ENCODE measurements at places on chromosomes 5 and 9. TPM values are rescaled to one million over a fixed set of nuclear protein-coding genes. Genes with fewer than 3 reads are reported as not detected.

PCDHA6 gene
- total RNA-seq = 0.35 TPM

- no peak overlapping the region for H3K4me3 ChIP-seq
- no peaks in the 10 kb centered on the region for H3K27me3 ChIP-seq
- H3K36me3 ChIP-seq = no peaks in the 10 kb centered on the region
- peak; percentile 84 for DNase-seq
- H3K4me1 ChIP-seq = peaks cover 20% of the 10 kb centered on the region
- H3K27ac ChIP-seq = peak overlapping the region; percentile 72
Measured at GRCh38 chr5:119537704-119538103, 85.4 kb downstream of the HSD17B4 start.

DNA sequence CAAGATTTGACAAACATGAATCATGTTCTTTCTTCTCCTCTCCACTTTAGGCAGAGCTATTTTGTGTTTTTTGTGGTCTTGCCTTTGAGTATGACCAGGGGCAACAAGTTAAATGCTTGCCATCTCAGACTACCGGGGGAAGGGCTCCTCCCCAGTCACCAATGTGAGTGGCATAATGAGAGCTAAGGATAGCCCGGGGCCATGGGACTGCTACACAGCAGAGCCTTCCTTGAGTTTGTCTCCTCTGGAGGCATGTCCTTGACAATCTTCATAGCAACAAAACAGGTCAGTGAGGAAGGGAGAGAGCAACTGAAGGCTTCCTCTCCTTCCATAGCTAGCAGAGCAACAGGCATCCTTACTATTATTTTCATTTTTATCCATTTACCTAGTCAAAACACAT is 299.3 kb downstream of the ENC1 start:
- no peak overlapping the region for H3K27ac ChIP-seq
- H3K4me1 ChIP-seq = peaks cover 24% of the 10 kb centered on the region
- H3K27me3 ChIP-seq = no peaks in the 10 kb centered on the region
- DNase-seq = no peak
- no peaks in the 10 kb centered on the region for H3K36me3 ChIP-seq
- H3K4me3 ChIP-seq = no peak overlapping the region

DNA sequence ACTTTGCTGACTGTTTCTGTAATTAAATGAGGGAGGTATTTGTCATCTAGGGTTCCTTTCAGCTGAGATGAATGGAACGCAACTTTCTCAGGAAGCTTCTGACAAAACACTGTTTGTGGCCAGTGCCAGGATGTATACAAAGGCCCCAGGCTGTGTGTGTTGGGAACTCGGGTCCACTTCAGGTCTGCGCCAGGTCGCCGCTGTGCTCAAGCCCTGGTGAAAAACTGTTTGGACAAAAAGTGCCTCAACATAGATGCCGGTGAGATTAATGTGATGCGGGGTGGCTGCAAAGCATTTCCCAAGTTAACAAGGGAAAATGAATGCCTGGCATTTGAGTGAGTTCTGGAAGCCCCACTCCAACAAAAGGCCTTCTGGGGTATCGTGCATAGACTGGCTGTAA is 156.4 kb downstream of the GABBR2 start:
- no peaks in the 10 kb centered on the region for H3K36me3 ChIP-seq
- peak overlapping the region; percentile 22 for H3K4me3 ChIP-seq
- H3K4me1 ChIP-seq = peaks cover 26% of the 10 kb centered on the region
- peak overlapping the region; percentile 85 for H3K27ac ChIP-seq
- no peaks in the 10 kb centered on the region for H3K27me3 ChIP-seq

DNA sequence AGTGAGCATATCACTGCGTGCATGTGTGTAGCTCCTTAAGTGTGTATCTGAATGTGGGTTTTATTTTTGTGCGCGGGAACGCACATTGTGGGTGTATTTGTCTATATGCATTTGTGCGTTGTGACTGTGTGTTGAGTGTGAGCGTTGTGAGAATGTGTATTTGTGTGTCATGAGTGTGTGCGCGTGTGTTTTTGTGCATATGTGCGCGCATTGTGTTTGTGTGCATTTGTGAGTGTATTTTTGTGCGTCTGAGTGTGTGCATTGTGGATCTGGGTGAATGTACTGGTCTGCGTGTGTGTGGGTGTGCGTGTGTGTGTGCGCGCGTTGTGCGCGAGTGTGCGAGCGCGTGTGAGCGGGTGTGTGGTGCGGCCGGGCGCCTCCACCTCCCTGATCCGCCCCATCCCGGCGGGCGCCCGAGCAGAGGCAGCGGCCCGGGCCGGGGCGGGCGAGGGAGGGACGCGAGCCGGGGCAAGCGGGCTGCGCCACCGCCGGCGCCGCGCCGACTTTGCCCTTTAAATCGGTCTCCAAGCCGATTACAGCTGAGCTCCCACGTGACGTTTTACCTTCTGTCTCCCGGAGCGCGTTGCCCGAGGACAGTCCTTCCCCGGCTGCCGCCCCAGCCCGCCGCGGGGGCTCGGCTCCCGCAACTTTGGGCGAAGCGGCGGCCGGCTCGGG is at the start of gene RASGRF2:
Gene RASGRF2 (plus strand): TSS at position 596 of the 675 bp plus-strand sequence. CDS start 376 bp downstream, outside the sequence.
- H3K36me3 ChIP-seq = no peaks in the 10 kb centered on the region
- H3K4me3 ChIP-seq = no peak within 1 kb of the TSS
- H3K27me3 ChIP-seq = no peaks in the 10 kb centered on the region

TNFAIP8 gene
- total RNA-seq = 20.0 TPM

TLX3 gene
- total RNA-seq = not detected

CARD6 gene
- 1.3 TPM for total RNA-seq

- DNase-seq = peak; percentile 18
- H3K36me3 ChIP-seq = no peaks in the 10 kb centered on the region
- no peaks in the 10 kb centered on the region for H3K4me1 ChIP-seq
- H3K27ac ChIP-seq = no peak overlapping the region
- no peak overlapping the region for H3K4me3 ChIP-seq
Measured at GRCh38 chr5:172334196-172334595, 50.6 kb upstream of the UBTD2 start.

LMX1B gene
- total RNA-seq = 1.2 TPM

MLANA gene
- total RNA-seq = not detected

GRCh38 chr9:2271426-2271825 is 256.3 kb downstream of the SMARCA2 start:
- no peaks in the 10 kb centered on the region for H3K36me3 ChIP-seq
- no peaks in the 10 kb centered on the region for H3K4me1 ChIP-seq
- DNase-seq = peak; percentile 33
- H3K27ac ChIP-seq = no peak overlapping the region
- no peak overlapping the region for H3K4me3 ChIP-seq

TRIM32 gene
- 11.6 TPM for total RNA-seq

- H3K4me3 ChIP-seq = no peak overlapping the region
- DNase-seq = no peak
- no peak overlapping the region for H3K27ac ChIP-seq
- H3K36me3 ChIP-seq = no peaks in the 10 kb centered on the region
- H3K27me3 ChIP-seq = peaks cover 33% of the 10 kb centered on the region
- H3K4me1 ChIP-seq = no peaks in the 10 kb centered on the region
Measured at GRCh38 chr9:17863924-17864323, 285.1 kb downstream of the SH3GL2 start.

- H3K4me3 ChIP-seq = no peak overlapping the region
- no peak for DNase-seq
- no peaks in the 10 kb centered on the region for H3K4me1 ChIP-seq
- no peaks in the 10 kb centered on the region for H3K36me3 ChIP-seq
Measured at GRCh38 chr5:144237851-144238250, 67.2 kb downstream of the KCTD16 start.

- H3K36me3 ChIP-seq = no peaks in the 10 kb centered on the region
- DNase-seq = no peak
- H3K27me3 ChIP-seq = 0 out of 2 replicates have a peak, but pooled peaks cover 5% of the 10 kb centered on the region
- H3K27ac ChIP-seq = no peak overlapping the region
- H3K4me3 ChIP-seq = no peak overlapping the region
Measured at GRCh38 chr5:173554038-173554955, 62.2 kb downstream of the BOD1 start.

- peak overlapping the region; percentile 23 for H3K4me3 ChIP-seq
- H3K27me3 ChIP-seq = no peaks in the 10 kb centered on the region
- H3K27ac ChIP-seq = peak overlapping the region; percentile 88
- H3K36me3 ChIP-seq = no peaks in the 10 kb centered on the region
Measured at GRCh38 chr5:40578501-40579451, 100.9 kb upstream of the PTGER4 start.

DNA sequence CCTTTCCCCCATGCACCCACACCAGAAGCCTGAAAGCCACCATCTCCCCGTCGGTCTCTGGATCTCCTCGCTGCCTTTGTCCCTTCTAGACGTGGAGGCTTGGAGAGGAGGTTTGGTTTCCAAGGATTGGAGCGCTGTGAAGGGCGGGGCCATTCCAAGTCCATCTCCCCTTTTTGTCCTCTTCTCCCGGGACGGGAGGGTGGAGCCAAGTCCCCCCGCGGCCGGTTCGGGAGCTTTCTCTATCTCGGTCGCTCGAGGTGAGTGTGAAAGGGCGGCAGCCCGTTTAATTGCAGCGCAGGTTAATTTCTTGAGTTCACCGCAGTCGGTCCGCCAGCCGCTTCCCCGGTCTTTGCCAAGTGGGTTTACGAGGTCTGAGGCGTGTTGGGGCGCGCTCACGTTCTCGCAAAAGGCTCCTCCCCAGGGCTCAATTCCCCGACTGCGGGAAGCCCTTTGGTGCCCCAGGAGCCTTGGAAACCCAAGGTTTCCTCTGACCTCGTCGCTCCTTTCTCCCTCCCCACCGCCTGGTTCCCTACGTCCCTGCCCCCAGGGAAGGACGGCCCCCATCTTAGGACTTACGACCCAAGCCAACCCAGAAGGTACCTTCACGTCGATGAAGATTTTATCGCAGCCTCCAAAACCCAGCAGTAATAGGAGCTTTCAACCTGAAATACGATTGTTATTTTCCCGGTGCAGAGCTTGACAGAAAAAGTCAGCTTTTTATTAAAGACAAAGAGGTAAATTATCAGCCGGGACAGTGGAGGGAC is 2.8 kb upstream of the ZNF462 start:
- H3K36me3 ChIP-seq = no peaks in the 10 kb centered on the region
- H3K4me3 ChIP-seq = peak overlapping the region; percentile 98
- H3K27ac ChIP-seq = peak overlapping the region; percentile 67
- peaks cover 33% of the 10 kb centered on the region for H3K4me1 ChIP-seq
- no peaks in the 10 kb centered on the region for H3K27me3 ChIP-seq
- DNase-seq = peak; percentile 63

DNA sequence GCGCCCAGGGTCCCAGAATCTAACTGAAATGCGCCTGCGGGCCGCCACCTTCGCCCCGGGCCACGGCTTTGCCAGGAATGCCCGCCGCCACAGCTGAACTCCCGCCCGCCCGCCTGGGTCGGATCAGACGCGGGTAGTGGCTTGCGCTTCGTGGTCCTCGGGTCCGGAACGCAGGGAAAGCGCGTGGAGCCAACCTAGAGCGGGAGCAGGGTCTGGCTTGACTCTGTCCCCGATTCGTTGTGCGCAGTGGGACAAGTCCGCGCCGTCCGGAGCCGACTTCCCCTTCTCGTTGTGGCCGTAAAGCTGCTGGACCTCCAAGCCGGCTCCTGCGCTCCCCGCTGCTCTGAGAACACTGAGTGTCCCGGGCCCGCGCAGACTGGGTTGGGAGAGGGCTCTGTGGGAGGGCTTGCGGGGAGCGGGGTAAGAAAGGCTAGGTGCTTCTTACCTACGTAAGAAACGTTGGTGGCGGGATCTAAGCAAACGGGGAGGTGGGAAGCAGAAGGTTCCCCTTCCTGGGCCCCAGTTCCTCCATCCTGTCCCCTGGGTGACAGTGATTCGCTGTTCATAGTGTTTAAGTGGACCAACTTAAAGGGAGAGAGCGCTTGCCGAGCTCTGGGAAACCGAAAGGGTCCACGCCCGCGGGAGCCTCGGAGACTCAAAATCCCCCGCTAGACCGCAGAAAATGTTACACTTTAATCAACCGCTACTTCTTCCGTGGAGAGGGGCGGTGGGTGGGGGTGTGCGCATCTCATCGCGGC is 4.4 kb upstream of the FOXE1 start:
- H3K27ac ChIP-seq = no peak overlapping the region
- no peak overlapping the region for H3K4me3 ChIP-seq
- H3K4me1 ChIP-seq = no peaks in the 10 kb centered on the region
- DNase-seq = no peak
- no peaks in the 10 kb centered on the region for H3K36me3 ChIP-seq

GRCh38 chr5:84384604-84385575 is at the start of gene EDIL3:
EDIL3 (minus strand) TSS chr5:84384880; CDS start chr5:84384374, 506 bp downstream.
- no peaks in the 10 kb centered on the region for H3K36me3 ChIP-seq
- H3K27ac ChIP-seq = no peak within 1 kb of the TSS
- H3K4me3 ChIP-seq = peak within 1 kb of the TSS; percentile 77
- H3K4me1 ChIP-seq = peaks cover 8% of the 10 kb centered on the region

DNA sequence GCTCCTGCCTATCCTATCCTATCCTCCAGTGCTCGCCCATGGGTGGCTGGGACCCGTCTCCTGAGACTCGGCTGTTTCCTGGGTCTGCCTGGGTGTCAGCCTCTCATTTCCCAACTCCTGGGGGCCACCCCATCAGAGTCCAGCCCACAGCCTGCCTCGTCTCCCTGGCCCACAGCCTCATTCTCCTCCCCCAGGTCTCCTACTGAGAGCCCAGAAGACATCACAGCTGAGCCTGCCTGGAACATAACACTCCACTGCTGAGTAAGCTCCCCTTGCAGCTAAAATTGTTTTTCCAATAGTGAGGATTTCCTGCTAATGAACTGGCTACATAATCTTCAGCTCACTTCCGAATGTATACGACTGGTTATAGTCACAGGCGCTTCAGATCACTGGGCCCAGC is 95.3 kb downstream of the TTLL11 start:
- no peaks in the 10 kb centered on the region for H3K4me1 ChIP-seq
- no peaks in the 10 kb centered on the region for H3K27me3 ChIP-seq
- H3K36me3 ChIP-seq = no peaks in the 10 kb centered on the region
- H3K4me3 ChIP-seq = no peak overlapping the region
- no peak overlapping the region for H3K27ac ChIP-seq

- no peaks in the 10 kb centered on the region for H3K4me1 ChIP-seq
- no peaks in the 10 kb centered on the region for H3K27me3 ChIP-seq
- no peak overlapping the region for H3K27ac ChIP-seq
- no peak overlapping the region for H3K4me3 ChIP-seq
- no peak for DNase-seq
- H3K36me3 ChIP-seq = no peaks in the 10 kb centered on the region
Measured at GRCh38 chr9:137797206-137798120, 80.1 kb upstream of the CACNA1B start.

C9 gene
- total RNA-seq = not detected

GRCh38 chr5:138911441-138911840 is 36.3 kb upstream of the LRRTM2 start:
- H3K27me3 ChIP-seq = no peaks in the 10 kb centered on the region
- H3K27ac ChIP-seq = no peak overlapping the region
- no peaks in the 10 kb centered on the region for H3K4me1 ChIP-seq
- H3K36me3 ChIP-seq = no peaks in the 10 kb centered on the region
- no peak overlapping the region for H3K4me3 ChIP-seq
- no peak for DNase-seq

SLC6A19 gene
- total RNA-seq = not detected

DNA sequence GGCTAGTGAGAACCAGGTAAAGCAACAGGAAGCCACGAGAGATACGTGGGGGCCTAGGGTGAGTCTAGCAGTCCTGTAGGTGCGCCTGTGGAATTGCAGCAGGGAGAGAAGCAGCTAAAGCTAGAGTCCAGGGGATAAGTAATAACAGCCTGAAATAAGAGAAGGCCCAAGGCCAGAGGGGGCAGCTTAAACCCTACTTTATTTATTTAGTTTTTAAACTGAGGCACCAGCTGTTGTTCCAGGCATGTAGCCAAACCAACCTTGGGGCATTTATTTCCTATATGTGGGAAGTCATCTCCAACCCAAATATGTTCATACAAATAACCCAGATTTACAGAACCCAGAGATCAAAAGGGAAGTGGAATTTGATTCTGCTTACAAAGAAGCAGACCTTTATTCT is 93.5 kb downstream of the GLDC start:
- H3K4me1 ChIP-seq = peaks cover 18% of the 10 kb centered on the region
- peak overlapping the region; percentile 12 for H3K27ac ChIP-seq
- no peaks in the 10 kb centered on the region for H3K27me3 ChIP-seq
- no peaks in the 10 kb centered on the region for H3K36me3 ChIP-seq
- DNase-seq = peak; percentile 47

PTCH1 gene
- 0.77 TPM for total RNA-seq

ARHGEF37 gene
- total RNA-seq = 5.2 TPM

Measured in PC-3 (cell line).